ENCODE measurements at places on chromosomes 11 and 22.

- no peak for DNase-seq
Measured at GRCh38 chr11:1826552-1827094, 8.2 kb upstream of the SYT8 start.

- DNase-seq = no peak
Measured at GRCh38 chr11:9852465-9852864, 188.6 kb downstream of the SWAP70 start.

GRCh38 chr11:78072455-78072854 lies 7.2 kb downstream of the NDUFC2 start:
- DNase-seq = no peak

DNA sequence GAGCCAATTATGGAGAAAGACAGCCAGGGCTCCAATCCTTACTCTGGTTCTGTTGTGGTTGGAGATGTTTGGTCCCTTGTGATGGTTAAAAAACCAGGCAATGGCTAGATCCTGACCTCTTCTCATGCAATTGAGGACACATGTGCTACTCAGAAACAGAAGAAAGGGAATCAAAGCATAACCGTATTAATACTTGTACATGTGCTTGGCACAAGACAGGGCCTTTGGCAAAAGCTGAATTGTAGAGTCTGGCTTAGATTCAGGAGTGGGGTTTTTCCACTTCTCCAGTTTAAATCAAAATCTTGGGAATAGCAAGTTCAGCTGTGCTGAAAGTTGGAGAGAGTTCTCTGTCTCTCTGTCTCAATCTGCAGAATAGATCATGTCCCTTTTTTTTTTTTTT lies 80.1 kb upstream of the E2F8 start:
- no peak for DNase-seq

GRCh38 chr11:7261578-7261977 lies 9.9 kb downstream of the SYT9 start:
- DNase-seq = no peak

- no peak for DNase-seq
Measured at GRCh38 chr22:40758390-40758789, 60.8 kb downstream of the SLC25A17 start.

DNA sequence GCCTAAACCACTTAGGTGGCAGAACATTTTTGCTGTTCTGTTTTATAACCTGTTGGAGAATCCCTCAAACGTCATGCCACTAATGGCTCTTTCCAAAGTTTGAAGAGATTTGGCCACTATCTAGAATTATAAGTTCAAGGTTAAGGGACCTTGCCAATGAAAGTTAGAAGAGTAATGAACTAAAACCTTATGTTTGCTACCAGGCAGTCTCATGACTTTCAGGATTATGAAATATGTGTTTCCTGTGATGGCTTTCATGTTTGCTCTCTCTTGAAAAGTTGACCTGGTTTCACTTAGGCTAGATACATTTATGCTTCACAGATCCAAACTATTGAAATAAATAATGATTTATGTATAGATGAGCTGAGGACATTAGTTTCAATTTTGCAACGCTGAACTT lies 340.0 kb downstream of the LRRC4C start:
- no peak for DNase-seq

- no peak for DNase-seq
Measured at GRCh38 chr11:13944911-13945425, 17.6 kb upstream of the SPON1 start.

GRCh38 chr11:35006389-35007128 lies 90.1 kb downstream of the PDHX start:
- DNase-seq = no peak

DNA sequence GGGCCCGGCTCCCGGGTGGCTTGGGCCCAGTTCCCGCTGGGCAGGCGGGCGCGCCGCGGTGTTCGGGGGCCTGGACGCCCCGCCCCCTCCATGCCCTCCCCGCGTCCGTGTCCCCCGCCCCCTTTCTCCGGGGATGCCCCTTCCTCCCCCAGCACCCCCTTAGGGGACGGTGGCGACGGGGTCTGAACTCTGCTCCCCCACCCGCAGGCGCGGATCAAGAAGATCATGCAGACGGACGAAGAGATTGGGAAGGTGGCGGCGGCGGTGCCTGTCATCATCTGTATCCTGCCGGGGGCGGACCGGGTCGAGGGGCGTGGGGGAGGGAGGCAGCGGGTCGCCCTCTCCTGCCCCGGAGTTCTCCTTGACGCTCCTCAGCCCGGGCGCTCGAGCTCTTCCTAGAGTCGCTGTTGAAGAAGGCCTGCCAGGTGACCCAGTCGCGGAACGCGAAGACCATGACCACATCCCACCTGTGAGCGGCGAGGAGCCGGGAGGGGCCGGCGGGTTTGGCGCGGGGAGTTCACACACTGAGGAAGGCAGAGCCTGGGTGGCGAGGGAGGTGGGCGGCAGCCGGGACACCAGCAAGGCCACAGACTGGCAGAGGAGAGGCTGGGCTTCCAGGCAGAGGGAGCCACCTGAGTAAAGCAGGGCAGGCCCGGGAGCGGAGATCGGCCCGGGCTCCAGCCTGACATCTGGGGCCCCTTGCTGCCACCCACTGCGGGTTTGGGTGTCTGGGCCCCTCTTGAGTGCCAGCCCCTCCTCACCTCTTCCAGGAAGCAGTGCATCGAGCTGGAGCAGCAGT lies 546 bp downstream of the DRAP1 start:
- no peak for DNase-seq

- no peak for DNase-seq
Measured at GRCh38 chr11:102590276-102591049, 34.7 kb downstream of the MMP20 start.

DNA sequence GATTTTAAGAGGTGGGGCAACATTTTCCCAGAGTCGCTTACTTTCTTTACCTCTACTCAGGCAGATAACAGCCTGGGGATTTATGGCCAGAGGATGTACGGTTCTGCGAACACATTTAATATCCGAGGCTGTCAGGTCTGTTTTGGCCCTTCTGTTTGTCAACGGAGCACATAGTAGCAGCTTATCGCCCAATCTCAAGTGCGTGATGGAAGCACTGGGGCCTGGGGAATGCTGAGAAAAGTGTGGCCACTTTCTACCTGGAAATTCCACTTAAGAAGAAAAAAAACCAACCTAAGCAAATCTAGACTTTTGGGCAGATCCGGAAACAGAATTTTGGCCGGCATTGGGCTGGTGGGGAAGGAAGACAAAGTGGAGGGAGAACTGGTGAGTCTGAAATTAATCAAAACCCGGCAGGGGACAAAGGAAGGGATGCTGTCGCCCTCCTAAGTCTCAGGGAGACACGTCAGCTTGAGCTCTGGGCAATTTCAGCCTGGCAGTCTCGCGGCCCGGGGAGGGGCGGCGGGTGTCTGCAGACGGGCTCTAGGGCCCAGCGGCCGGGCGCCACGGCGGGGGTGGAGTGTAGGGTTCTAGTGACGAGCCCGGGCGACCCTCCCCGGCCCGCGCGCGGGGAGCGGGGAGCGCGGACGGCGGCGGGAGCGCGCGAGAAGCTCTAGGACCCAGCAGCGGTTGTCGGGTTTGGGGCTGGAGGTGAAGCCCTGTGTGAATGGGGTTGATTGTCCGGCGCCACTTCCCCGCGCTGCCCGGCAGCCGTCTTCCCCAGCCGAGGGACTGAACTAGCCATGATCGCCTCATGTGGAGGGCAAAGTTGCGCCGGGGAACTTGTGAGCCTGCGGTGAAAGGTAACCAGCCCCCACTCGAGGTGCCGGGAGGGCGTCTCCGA lies at the start of gene AMOTL1:
AMOTL1 (plus strand) TSS at position 656 of the 901 bp plus-strand sequence; CDS start at position 812, 156 bp downstream.
- DNase-seq = peak; percentile 21

- DNase-seq = no peak
Measured at GRCh38 chr11:26741036-26741435, 19.2 kb upstream of the SLC5A12 start.

GRCh38 chr22:31085928-31086327 lies 4.8 kb downstream of the SMTN start:
- no peak for DNase-seq

GRCh38 chr11:62604460-62605120 lies 2.9 kb upstream of the MTA2 start:
- DNase-seq = no peak

- DNase-seq = no peak
Measured at GRCh38 chr11:134258577-134258976, 5.2 kb downstream of the ACAD8 start.

- DNase-seq = no peak
Measured at GRCh38 chr22:42397332-42398249, 34.6 kb downstream of the NFAM1 start.

- no peak for DNase-seq
Measured at GRCh38 chr11:88631497-88631896, 294.0 kb upstream of the CTSC start.

DNA sequence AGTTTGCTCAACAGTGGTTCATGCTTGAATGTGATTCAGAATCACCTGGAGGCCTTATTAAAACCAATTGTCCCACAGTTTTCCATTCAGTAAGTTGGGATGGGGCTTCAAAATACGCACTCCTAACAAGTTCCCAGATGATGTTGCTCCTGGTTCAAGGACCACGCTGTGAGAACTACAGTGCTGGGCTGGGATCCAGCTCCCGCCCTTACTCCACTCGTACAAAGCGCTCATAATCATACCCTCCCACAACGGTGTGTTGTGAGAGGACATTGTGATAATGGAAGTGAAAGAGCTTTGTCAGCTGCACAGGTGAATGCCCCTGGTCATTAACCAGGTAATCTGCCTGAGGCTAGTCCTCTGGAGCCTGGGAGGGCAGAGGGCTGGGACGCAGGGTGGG lies 1.3 kb upstream of the CD82 start:
- DNase-seq = no peak

- no peak for DNase-seq
Measured at GRCh38 chr11:45021001-45021400, 70.3 kb upstream of the TP53I11 start.

- no peak for DNase-seq
Measured at GRCh38 chr11:10428453-10428852, 26.6 kb upstream of the AMPD3 start.

DNA sequence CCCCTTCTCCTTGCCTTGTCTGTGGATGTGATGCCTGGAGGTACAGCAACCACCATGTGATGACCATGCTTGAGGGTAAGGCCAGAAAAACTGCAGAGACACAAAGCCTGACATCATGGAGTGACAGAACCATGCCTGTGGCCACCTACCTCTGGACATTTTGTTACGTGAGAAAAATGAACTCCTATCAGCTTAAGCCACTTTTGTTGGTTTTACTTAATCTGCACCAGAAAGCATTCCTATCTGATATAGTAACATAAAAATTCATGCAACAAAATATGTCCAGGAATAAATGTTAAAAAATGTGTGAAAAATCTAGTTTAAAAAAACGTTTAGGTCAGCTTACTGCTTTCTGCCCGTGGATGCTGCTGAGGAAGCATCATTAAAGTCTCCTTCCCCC lies 42.6 kb upstream of the P4HA3 start:
- DNase-seq = no peak

GRCh38 chr22:23023294-23023693 lies 47.0 kb upstream of the GNAZ start:
- DNase-seq = no peak
